ENCODE measurements at places on chromosomes 16 and 17.

- DNase-seq, result no peak
Observed at GRCh38 chr16:54281535-54282201, 4.9 kb downstream of the IRX3 start.

DNA sequence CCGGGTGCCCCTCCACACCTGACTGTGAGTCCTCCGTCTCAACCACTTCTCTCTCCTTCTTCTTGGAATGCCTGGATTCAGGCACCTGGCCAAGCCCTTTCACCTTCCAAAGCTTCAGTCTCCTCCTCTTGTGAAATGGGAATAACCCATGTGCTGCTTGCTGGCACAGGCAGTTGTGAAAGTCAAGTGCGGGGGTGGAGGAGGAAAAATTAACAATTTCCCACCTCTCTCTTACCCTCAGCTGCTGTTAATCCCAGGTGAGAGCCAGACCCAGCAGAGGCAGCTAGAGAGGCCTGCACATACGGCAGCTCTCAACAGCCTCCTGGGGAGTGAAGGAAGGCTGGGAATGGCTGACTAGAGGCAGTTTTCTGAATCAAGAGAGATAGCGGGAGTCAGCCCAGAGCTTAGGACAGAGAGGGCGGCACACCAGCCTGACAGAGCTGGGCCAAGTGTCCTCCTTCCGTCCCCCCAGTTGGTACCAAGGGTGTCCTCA lies 77.9 kb upstream of the LGALS9 start:
- no peak for DNase-seq

DNA sequence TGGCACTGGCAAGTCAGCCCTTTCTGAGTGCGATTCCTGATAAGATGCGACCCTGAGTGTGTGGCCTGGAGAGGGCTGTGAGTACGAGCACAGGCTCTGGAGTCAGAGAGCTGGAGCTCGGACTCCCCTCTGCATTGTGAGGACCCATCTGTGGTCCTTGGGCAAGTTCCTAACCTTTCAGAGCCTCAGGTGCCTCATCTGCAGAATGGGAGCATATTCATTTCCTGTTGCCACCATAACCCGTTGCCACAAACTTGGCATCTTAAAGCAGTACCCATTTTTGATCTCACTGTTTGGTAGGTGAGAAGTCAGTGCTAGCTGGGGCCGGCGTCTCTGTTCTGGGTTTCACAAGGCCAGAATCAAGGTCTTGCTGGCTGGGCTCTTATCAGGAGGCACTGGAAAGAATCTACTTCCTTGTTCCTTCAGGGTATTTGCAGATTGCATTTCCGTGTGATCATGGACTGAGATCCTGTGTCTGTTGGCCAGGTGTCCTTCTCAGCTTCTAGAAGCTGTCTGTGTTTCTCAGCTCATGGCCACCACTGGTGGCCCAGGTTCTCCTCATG lies 20.2 kb downstream of the KNOP1 start:
- DNase-seq, result no peak

GRCh38 chr16:85176541-85177447 lies 64.5 kb upstream of the CIBAR2 start:
- DNase-seq, result no peak

- no peak for DNase-seq
Observed at GRCh38 chr16:14559809-14560241, 70.2 kb downstream of the PARN start.

DNA sequence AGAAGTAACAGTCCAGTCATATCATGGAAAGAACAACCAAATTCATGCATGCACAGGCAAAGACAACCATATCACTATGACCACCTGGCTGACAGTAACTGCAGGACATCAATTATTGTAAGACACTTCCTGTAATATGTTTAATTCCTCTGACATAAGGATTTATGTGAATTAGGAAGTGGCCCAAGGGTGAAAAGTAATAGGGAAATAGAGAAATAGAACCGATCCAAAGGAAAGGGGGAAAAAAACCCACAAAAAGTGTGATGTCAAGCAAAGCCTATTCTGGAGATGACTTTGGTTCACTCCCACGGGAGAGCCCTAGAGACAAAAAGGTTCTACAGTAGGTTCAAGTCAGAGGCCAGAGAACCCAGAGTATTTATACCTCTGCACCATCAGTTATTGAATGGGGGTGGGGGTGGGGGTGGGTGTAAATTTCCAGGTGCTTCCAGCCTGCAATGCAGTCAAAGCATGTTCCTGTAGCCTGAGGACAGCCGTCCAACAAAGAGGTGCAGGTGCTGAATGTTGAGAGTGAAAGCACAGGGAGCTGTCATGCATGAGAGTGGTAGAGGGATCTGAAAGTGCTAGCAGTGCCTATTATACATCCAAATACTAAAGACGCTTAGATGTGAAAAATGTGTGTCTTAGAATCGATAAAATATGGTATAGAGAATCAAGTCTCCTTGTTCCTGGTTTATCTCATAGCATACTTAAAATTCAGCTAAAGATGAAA lies 95.6 kb upstream of the HLF start:
- DNase-seq, result no peak

GRCh38 chr17:45581860-45582259 lies 91.3 kb upstream of the PLEKHM1 start:
- DNase-seq, result no peak

DNA sequence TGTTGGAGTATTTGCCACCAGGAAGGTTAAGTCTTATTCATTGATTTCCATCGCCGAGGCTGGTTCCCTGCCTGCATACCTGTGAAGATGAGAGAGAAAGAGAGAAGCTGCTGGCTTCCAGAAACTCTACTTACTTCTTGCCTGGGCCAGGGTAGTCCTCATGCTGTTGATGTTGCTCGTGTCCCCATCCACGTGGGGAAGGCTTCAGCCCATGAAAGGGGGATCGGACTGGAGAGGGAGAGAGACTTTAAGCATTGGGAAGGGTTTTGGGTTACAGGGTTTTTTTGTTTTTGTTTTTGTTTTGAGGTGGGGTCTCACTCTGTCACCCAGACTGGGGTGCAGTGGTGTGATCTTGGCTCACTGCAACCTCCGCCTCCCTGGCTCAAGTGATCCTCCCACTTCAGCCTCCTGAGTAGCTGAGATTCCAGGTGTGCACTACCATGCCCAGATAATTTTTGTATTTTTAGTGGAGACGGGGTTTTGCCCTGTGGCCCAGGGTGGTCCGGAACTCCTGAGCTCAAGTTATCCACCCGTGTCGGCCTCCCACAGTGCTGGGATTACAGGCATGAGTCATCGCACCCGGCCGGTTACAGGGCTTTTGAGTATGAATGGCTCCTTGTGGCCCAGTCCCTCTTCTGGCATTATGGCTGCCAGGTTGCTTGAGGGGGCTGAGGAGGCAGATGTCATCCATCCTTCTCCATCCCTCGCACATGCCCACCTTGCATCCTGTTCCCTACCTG lies 26.6 kb downstream of the ITGB3 start:
- no peak for DNase-seq

DNA sequence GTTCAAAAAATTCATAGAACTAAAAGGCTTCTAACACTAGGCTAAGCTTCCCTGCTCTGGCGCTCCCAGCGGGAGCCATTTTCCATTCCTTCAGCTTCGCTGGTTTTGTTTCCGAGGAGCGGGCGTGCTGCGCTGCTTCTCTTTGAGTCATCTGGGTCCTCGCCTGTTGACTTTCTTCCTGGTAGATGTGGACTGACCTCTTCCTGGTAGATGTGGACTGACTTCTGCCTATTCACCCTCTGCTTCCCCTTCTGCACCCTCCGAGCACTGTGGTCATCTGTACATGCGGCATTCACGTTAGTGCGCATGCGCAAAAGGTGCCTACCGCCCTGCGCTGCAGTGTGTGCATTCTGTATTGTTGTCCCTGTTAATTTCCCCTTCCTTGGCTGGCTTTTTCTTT lies 40.8 kb upstream of the SEC14L1 start:
- DNase-seq, result no peak

DNA sequence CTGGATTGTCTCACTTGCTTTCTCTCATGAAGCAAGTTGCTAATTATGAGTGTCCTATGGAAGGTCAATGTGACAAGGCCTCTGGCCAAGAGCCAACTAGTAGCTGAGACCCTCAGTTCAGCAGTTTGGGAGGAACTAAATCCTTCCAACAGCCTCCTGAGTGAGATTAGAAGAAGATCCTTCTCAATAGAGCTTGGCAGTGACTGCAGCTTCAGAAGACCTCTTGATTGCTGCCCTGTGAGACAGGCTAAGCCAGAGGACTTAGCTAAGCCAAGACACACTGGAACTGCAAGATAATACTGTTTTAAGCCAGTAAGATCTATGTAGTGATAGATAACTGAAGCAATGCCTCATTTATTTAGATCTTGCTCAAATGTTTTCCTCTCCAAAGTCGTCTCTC lies 34.3 kb downstream of the PCTP start:
- DNase-seq, result no peak

- DNase-seq, result no peak
Observed at GRCh38 chr16:67212766-67213165, 13.8 kb downstream of the ELMO3 start.

- DNase-seq, result no peak
Observed at GRCh38 chr17:79918581-79919163, 79.4 kb upstream of the CBX4 start.

DNA sequence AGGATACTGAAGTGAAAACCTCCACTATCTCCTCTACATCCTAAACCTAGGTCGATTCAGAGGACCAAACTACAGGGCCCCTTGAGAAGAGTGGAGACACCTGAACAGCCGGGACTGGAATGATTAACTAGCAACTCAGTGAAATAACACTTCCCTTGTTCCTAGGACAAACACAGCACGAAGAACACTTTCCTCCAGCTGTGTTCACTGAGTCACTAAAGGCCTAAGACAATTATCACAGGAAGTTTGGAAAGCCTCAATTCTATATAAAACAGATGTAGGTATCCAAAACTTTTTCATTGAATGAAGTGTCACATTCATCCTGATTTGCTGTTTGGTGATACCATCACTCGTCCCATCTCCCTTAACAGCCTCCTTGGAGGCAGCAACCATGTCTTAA lies 15.5 kb upstream of the CUEDC1 start:
- no peak for DNase-seq

- no peak for DNase-seq
Observed at GRCh38 chr16:77213542-77214106, 14.4 kb downstream of the SYCE1L start.

GRCh38 chr17:72494566-72494965 lies 373.7 kb downstream of the SOX9 start:
- DNase-seq, result no peak

GRCh38 chr17:48643697-48644012 lies 17.5 kb upstream of the HOXB9 start:
- DNase-seq, result no peak

- no peak for DNase-seq
Observed at GRCh38 chr17:6187836-6188235, 117.7 kb downstream of the WSCD1 start.

DNA sequence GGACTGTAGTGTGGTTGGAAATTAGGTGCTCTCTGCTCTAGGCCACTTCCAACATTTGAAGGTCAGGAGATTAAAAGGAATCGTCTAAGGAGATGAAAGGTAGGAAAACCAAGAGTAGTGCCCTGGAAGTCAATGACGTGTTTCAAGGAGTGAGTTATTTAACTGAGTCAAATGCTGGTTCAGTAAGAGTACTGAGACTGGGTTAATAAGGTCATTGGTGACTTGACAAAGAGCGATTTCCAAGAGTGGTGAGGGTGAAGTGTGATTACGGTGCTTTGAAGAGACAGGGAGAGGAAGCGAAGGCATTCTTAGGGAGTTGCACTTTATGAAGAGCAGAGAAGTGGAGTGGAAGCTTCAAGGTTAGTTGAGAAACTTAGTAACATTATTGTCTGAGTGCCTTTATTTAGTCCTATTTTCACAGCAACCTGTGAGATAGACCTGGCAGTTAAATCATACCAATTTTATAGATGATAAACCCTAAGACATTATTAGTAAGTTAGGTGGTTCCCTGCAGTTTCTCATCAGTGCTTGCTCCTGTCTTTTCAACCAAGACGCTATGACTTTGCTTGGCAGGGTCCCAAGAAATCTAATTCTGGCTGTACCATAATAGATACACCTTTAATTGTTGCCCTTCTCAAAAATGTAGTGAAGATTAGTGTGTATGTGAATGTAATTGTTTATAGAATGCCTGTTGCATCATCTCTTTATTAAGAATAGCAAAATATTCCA lies 5.9 kb downstream of the ZNF207 start:
- DNase-seq, result no peak

All from stimulated activated CD8-positive, alpha-beta memory T cell treated with anti-CD3 and anti-CD28 coated beads, Interleukin-4, amount 100 ng/mL, for 4 hours (primary cell).